ENCODE measurements at places on chromosomes 5 and 9. TPM values are rescaled to one million over a fixed set of nuclear protein-coding genes. Genes with fewer than 3 reads are reported as not detected.

Gene CDKN2B
- not detected for total RNA-seq

Gene NR5A1
- total RNA-seq: 0.09 TPM

Gene HAPLN1
- not detected for total RNA-seq

Gene CER1
- not detected for total RNA-seq

Gene RASGRF2
- 1.6 TPM for total RNA-seq

Gene PLPP7
- total RNA-seq: not detected

Gene ACOT12
- not detected for total RNA-seq

Gene ST6GALNAC6
- 24.7 TPM for total RNA-seq

Gene SLC25A48
- total RNA-seq: not detected

Gene DAB2
- total RNA-seq: 9.2 TPM

Gene CTNNAL1
- total RNA-seq: 56.4 TPM

Gene IFNW1
- total RNA-seq: not detected

Gene SLC6A7
- total RNA-seq: not detected

Gene CTXN3
- total RNA-seq: not detected

Gene GFPT2
- total RNA-seq: 77.2 TPM

Gene FOXD4
- total RNA-seq: 0.44 TPM

Gene MUSK
- total RNA-seq: not detected

Gene ANKRD34B
- not detected for total RNA-seq

Gene LOX
- 2.5 TPM for total RNA-seq
